Right renal pelvis (tissue), 4 donors: ENCODE measurements at places on chromosomes 11 and 22. TPM values are rescaled to one million over a fixed set of nuclear protein-coding genes. Genes with fewer than 3 reads are reported as not detected.

The THAP12 gene
- polyA plus RNA-seq: 93.3 TPM

The FOLH1 gene
- 21.8 TPM for polyA plus RNA-seq

The DMC1 gene
- 4.9 TPM for polyA plus RNA-seq

- no peak for DNase-seq
Observed at GRCh38 chr22:17930455-17931313, 93.7 kb downstream of the MICAL3 start.

DNA sequence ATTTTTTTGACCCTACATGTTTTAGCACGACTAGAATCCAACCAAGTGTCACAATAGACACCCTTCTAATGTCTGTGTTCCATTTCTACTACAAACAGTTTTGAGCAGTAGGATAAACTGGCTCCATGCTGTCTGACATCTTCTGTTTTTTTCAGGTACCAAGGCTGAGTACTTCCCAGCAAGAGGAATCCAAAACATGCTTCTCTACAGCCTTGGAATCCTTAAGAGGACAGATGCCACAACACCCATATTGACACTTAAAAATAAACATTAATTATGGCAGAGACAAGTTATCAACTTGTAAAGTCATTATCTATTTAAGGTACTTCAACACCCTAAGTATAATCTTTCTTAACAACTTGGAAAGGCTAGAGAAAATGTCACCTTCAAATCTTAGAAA lies 54.2 kb downstream of the LGR4 start:
- no peak for DNase-seq

DNA sequence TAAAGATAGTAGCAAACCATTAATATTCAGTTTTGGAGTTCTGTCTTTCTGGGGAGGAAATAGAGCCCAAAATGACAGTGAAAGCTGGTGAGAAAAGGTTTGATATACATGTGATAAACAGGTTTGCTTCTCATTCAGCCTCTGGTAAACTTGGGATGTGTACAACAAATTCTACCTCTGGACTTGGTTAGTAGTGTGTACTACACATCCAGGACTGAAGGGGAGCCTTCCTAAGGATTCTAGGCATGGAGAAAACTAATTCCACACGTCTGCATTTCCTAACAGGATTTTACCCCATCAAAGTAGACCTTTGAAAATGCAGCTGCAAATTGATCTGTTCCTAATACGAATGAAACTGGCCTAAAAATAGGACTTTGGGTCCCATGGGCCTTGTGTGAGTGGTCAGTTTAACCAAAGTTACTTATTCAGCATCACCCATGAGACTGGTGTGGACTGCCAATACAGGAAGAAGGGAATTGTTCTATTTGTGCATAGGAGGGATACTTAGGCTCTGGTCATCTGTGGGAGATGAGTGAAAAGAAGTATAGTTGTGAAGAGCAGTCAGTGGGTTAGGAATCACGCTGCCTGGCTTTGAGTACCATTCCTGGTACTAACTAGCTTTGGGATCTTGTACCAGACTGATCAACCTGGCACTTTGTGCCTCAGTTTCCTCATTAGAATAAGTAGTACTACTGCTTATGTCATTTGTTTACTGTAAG lies 74.2 kb downstream of the YAP1 start:
- no peak for DNase-seq

GRCh38 chr11:1839924-1840779 lies 1.4 kb downstream of the TNNI2 start:
- DNase-seq: no peak

- DNase-seq: no peak
Observed at GRCh38 chr11:60003729-60004128, 13.3 kb upstream of the OOSP4B start.

DNA sequence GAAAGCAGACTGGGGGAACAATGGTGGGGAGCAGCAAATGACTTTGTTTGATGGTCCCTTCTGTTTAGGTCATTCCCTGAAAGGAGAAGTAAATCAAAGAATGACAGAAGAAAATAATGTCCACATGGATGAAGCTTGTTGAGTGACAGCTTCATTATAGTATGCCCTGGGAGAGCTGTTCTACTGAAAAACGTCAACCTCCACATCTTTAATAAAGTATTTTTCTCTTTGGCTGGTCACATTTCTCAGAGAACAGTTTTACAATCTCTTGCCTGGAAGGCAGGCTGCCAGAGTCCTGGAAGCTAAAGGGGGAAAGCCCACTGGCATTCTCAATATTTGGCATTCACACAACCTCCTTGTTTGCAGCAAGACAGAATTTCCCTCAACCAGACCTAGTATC lies 287.9 kb downstream of the SWAP70 start:
- DNase-seq: no peak
